Cardiac septum (tissue), 1 donor: ENCODE measurements at places on chromosomes 3 and 15.

- DNase-seq = no peak
These were observed 75.3 kb downstream of the NCEH1 start for GRCh38 chr3:172635588-172635987.

GRCh38 chr15:35522061-35522460 lies 23.9 kb downstream of the DPH6 start:
- no peak for DNase-seq

GRCh38 chr3:17091910-17092582 lies 207.3 kb downstream of the PLCL2 start:
- DNase-seq = no peak

- DNase-seq = no peak
These were observed 9.7 kb upstream of the PCOLCE2 start for GRCh38 chr3:142898346-142899213.

DNA sequence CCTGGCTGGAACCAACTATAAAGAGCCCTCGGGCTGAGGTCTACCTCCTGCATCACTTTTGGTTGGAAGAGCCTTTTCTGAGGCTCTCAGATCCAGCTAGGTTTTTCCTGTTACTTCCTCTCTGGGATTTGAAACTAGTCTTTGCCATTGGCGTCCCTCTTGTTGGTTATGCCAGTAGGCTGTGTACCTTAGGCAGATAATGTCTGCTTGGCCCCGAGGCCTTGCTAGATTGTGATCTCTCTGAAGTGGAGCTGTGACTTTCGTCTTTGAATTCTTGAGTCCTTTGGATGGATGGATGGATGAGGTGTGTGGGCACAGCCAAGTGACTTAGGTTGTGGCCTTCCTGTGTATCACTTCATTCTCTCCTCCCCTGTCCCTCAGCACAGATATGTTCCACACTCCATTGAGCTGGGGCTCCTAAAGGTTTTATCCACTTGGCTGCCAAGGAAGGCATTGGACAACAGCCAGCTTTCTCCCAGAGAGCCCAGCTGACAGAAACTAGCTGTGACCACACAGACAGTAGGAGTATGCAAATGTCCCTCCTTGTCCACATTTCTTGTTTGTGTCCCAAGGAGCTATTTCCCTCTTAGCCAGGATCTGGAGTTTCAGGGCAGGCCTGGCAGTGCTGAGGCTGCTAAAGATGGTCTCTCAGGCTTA lies 7.9 kb upstream of the DNAJC17 start:
- no peak for DNase-seq

GRCh38 chr3:66738625-66739365 lies 238.0 kb upstream of the LRIG1 start:
- no peak for DNase-seq

DNA sequence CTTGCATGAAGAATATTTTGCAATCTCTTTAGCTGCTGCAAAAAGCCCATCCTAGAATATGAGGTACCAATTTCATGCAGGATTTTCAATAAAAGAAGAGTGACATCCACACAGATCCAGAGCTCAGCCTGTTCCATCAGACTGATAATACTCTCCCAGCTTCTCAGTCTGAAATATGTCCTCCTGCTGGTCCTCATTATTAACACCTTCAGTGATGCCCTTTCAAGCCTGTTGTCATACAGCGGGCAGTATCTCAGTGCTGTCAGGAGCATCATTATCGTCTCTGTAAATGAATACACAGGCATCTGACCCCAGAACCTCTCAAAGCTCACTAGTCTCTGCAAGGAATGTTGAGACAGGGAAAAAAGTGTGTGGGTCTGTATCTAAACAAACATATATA lies 1387.8 kb downstream of the OTOL1 start:
- DNase-seq = no peak

GRCh38 chr15:55403531-55403930 lies 4.6 kb downstream of the CCPG1 start:
- DNase-seq = no peak

DNA sequence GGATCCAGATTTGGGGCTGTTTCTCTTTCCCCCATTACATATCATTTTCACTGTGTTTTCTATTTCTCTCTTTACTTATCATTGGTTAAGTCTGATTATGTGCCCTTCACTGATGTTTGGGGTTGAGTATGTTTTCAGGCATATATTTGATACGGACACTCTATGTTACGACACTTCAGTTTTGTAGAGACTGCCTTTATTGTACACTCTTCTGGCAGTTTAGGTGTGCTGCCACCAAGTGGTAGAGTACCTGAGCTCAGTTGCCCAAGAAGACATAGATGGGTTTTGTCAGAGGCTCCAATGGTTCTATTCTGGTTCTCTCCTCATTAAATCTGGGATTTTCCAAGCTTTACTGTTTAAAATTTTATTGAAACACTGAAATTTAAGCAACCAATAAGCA lies 255.0 kb upstream of the ROPN1 start:
- no peak for DNase-seq

DNA sequence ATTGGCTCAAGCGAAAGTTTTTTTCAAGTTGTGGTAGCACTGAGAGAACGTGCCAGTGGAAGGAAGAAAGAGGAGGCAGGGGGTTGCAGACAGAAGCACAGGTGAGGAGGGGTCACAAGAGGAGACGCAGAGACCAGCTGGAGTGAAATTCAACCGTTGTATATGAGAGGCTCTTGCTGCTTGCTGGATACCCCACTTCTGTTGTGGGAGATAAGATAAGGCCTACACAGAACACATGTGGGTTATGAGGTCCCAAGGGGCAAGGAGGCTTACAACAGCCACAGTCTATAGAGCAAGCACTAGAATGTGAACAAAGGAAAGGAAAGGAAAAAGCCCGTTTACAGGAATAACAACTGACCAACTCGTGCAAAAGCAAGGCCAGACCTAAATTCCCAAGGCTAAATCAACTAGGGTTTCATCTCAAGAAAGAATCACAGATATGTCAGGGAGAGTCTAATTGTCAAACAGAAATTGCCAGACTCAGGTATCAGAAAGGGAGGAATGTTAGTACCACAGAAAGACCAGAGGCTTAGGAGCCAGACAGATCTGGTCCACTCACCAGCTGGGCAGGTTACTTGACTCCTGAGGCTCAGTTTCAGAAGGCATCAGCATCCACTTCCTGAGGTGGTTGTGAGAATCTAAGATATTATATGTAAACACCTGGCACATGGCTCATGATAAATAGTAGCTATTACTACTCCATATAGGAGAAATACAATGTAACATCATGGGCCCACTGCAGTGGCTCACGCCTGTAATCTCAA lies 60.9 kb downstream of the MSL2 start:
- DNase-seq = no peak

DNA sequence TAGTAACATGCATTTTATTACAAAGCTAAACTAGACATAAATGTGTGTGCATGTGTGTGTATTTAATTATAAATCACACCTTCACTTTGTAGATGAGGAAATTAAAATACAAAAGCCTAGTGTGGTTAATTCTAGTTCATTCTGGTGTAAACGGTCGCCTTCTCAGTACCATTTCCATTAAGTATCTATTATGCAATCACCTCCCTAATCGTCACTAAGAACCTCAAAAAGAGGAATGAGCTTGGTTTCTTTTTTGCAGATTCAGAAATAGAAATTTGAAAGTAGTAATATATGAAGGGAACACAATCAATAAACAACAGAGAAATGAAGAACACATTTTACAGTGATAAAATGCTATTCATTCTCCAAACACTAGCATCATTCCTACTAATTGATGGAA lies 233.2 kb downstream of the ZBBX start:
- no peak for DNase-seq

- DNase-seq = no peak
These were observed 14.0 kb downstream of the VILL start for GRCh38 chr3:38004415-38005075.

GRCh38 chr3:46675843-46676567 lies 17.5 kb downstream of the ALS2CL start:
- peak; percentile 69 for DNase-seq
